ENCODE measurements at places on chromosomes 11 and 22. TPM values are rescaled to one million over a fixed set of nuclear protein-coding genes. Genes with fewer than 3 reads are reported as not detected.

The GTSE1 gene
- total RNA-seq, result 35.8 TPM

The DUSP8 gene
- 9.7 TPM for total RNA-seq

The ZP1 gene
- total RNA-seq, result not detected

GRCh38 chr22:30078320-30079311, 1.6 kb upstream of the HORMAD2 start:
- no peak for DNase-seq

GRCh38 chr11:114027926-114028325, 31.6 kb upstream of the ZBTB16 start:
- DNase-seq, result no peak

- DNase-seq, result no peak
These were observed 110.0 kb upstream of the SYN3 start for GRCh38 chr22:33167998-33168790.

- no peak for DNase-seq
These were observed 25.9 kb upstream of the HTATIP2 start for GRCh38 chr11:20337526-20338154.

- DNase-seq, result no peak
These were observed 1043.0 kb downstream of the TBC1D22A start for GRCh38 chr22:47805394-47805935.

- DNase-seq, result no peak
These were observed 206.9 kb downstream of the ADAMTS15 start for GRCh38 chr11:130655300-130655699.
